Cortex of kidney (tissue), 1 donor: ENCODE measurements at places on chromosomes 11 and 22.

DNA sequence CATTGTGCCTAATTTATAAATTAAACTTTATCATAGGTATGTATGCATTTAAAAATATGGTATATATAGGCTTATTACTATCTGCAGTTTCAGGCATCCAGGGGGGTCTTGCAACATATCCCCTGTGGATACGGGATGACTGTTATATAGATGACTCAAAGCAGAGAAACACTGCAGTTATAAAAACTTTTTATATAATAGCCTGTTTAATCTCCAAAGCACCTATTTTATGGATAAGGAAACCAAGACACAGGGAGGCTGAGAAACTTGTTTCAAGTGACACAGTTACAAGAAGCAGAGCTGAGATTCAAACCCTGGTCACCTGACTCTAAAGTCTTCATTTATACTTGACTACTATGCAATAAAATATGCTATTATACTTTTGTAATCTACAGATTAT is 897.7 kb downstream of the KCNA4 start:
- no peak for DNase-seq

GRCh38 chr22:49081926-49082325 is 745.7 kb downstream of the BRD1 start:
- no peak for DNase-seq

GRCh38 chr11:61059260-61059752 is 43.0 kb upstream of the CD5 start:
- DNase-seq, result no peak

DNA sequence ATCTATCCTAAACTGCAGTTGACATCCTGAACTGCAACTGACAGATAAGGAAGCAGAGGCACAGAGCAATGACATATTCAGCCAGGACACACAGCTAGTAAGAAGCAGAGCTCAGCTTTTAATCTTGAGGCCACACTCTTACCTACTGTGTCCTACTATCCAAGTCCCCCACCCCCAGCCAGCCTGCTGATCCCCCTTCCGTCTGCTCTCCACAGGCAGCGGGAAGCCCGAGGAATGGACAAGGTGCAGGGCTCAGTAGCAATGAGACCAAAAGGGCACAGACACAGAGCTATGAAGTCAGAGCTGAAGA is 4.3 kb downstream of the POLR3H start:
- no peak for DNase-seq

DNA sequence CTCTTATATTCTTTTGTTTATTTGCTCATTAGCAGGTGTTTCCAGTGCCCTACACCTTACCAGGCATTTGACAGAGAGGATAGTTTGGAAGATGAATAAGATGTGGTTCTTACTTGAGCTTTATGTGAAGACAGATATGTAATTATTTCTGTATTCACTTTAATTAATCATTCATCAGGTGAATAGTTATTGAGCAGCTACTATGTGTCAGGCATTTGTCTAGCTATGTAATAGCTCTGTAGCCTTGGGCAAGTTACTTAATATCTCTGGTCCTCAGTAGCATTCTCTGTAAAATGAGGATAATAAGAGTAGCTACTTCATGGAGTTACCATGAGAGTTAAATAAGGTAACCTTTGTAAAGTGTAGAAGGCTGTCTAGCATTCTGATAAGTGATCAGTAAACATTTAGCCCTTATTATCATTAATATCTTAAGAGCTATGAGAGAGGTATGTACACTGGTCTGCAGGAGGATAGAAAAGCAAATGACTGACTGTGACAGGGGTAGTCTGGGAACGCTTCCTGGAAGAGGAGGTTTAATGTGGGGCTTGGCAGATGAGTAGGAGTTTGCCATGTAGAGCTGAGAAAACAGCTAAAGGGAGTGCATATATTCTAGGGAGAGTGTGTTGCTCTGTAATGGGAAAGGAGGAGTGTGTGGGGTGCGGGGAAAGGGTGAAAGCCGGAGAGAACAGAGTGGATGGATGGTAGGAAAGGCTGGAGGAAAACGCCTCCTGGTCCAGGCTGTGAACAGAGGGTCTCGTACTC is 56.1 kb downstream of the MICAL2 start:
- no peak for DNase-seq

DNA sequence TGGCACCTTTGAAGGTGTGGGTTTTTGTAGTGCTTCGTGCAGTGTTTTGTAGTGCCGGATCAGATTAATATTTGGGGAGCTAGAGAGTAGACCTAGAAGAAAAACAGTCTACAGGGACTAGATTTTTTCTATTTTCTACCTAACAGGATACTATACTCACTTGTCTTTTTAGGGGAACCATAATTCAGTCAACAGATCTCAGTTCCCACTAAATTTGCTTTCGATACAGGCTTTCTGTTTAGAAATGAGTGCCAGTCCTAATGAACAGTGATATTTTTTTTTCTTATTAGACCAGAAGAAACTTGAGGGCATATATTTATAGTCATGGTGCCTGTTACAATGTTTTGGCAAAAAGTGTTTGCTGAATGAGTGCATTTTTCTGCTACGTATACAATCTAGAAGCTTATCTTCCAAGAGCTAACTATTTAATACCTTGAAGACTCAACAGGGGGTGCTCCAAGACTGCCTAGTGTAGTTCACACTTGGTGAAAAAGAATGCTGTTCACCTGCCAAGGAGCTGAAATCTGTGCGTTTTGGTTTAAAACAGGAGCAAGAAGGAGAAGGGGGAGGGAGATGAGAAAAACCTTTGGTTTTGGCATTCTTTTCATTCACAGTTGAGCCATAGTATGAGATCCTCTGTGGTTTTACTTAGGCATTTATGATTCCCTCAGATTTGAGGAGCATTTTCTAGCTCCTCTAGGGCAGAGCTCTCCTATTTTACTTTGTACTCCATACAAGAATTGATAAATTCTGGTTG is 44.9 kb upstream of the VSTM5 start:
- DNase-seq, result no peak

- no peak for DNase-seq
These were observed 442.2 kb downstream of the BUD13 start for GRCh38 chr11:116330439-116331185.

- no peak for DNase-seq
These were observed 12.6 kb upstream of the VSIG10L2 start for GRCh38 chr11:125933030-125933813.

- DNase-seq, result no peak
These were observed at the start of gene TPH1 for GRCh38 chr11:18046116-18046777. TPH1 (minus strand) TSS chr11:18046269; CDS start chr11:18040762, 5,507 bp downstream.

- DNase-seq, result no peak
These were observed 16.6 kb upstream of the MOB2 start for GRCh38 chr11:1502954-1503707.

DNA sequence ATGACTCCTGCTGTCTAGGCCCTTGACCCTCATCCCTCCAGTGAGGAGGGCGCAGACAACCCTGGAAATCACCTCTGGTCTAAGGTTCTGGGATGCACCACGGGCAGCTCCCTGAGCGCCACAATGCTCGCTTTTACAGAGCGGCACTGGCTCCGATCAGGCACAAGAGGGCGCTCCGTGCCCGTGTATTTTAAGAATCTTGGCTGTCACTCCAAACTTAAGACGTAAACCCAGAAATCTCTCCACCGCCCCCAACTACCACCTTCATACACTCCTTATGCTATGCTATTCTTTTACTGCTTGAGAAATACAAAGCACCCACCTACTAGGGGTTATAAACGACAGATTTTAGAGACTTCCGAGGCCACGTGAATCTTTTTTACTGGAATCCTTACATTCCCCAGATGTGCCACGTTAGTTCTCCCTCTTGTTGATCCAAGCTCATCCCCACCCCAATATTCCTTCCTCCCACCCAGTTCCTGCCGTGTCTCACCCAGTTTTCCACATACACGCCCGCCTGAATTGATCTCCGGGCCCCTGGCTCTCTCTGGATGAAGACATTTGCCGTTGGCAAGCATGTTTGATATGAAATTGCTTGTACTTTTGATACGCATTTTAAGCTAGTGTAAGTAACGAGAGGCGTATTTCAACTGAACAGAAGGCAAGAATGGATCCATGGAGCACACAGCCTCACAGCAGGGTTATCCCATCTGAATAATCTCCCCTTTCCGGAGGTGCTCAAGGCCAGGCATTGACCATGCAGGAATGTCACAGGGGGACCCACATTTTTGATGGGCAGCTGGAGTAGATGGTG is 453.5 kb downstream of the OPCML start:
- no peak for DNase-seq

DNA sequence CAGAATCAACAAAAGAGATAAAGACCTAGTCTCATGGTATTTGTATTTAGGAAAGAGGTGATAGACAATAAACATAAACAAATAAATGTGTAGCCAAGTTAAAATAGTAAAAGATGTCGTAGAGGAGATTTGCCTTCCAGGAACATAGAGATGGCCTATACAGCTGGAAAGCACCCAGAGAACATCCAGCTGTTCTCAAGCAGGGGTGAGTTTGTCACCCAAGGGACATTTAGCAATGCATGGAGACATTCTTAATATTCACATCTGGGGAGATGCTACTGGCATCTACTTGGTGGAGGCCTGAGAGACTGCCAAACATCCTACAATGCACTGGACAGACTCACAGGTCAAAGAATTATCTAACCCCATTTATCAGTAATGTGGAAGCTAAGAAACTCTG is 88.3 kb downstream of the C11orf87 start:
- no peak for DNase-seq

GRCh38 chr11:74023276-74023675 is 14.4 kb upstream of the UCP3 start:
- no peak for DNase-seq

DNA sequence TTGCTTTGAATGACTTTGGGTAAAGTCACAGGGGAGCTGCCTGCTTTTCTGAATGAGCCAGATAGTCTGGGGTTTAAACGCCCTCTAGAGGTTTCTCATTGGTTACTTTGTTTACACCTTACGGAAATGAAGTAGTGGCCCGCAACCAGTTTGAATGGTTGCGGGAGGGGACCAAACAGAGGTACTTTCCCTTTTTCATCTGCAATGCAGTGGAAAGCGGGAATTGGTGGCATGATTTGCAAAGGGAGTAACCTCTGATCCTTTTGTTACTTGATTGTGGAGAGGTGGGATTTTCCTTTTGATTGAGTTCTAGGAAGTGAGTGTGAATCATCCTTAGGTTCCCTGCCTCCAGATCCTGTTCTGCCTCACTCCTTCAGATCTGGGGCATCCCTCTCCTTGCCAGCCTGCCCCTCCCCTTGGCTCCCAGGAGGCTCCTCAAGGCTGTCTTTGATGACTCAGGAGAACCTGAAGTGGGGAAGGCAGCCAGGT is 15.9 kb upstream of the GLYATL1 start:
- DNase-seq, result no peak

GRCh38 chr11:131486100-131486499 is 115.7 kb downstream of the NTM start:
- no peak for DNase-seq

DNA sequence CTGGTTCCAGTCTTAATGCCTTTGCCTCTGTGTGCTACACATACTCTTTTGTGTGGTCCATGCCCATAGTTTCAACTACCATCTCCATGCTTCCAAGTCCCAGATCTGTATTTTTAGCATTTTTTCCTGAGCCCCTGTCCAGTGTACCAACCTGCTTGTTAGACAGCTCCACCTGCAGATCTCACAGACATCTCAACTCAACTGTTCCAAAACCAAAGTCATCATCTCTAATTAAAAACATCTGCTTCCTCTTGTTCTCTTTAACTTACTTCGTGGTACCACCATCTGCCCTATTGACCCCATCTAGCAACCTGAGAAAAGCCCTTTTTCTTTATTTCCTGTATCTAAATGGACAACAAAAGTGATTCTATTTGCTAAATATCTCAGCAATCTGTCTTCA is 8.6 kb upstream of the KMT2A start:
- no peak for DNase-seq

GRCh38 chr11:130112071-130112830 is 42.6 kb downstream of the APLP2 start:
- no peak for DNase-seq

DNA sequence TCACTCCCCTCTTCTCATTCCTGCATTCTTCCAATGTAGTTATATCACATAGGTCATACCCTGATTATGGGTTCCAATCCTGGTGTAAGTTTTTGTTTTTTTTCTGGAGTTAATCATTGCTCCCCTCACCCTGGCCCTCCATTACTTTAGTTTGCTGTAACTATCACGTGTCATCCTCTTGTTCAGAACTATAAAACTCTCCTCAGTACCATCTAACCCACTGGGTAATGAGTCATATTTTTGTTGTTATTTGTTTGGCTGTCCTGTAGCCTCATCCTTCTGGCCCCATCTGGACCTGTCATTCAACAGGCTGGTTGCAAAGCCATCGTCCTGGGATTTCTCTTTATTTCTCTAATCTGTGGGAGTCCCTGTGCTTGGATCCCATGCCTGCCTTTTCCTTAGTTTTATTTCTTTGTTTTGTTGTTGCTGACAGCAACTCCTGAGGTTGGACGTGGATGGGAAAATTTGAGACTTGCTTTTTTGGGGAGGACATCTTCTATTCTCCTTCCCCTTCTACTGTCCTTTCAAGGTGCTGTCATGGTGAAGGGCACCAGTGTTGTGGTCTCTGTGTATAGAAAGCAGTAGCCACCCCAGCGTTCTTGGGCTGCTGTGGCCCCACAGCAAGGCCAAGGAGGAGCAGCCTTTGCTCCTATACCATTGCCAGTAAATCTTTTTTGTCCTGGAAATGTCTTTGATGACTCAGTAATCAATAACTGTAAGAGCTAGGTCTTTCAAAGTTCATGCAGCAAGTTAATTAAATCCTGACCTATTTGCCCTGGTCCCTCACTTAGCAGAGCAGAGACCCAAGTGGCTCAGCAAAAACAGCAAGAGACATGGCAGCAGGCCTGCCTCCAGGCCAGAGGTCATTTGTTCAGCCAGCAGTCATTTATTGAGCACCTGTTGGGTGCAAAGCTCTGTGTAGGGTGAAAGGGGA is 82.5 kb downstream of the C22orf31 start:
- no peak for DNase-seq

DNA sequence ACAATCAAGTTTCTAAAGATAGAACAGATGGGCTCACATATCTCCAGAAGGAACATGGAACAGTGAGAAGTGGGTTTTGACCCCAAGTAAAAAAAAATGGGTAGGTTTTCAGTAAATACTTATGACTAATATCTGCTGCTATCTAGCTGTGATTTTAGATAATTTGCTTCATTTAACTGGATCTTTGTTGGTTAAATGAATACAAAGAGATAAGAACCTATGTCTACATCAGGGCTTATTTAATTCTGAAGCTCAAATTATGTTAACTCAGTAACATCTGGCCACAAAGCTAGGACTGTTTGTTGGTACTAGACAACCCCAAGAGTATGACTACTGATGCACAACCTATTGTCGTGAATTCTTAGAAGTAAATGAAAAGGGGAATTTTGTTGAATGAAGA is 144.4 kb upstream of the SESN3 start:
- no peak for DNase-seq

DNA sequence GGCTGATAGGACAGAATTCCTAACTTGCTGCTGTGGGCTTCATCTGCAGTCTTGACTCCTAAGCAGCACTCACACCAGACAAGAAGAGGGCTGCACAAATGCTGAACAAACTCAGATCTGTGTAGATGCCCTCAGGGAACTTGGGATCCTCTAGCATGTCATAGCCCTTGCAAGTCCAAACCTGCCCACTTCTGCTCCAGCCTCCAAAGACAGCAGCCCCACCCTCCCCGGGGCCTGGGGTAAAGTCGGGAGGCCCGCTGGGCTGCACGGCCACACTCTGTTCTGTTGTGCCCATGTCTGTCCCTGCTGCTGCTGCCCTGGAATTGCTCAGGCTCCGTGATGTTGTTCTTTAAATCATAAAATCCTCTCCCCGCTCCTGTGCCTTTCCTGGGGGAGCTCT is 28.3 kb downstream of the DRD2 start:
- no peak for DNase-seq

- no peak for DNase-seq
These were observed 101.8 kb downstream of the FAM168A start for GRCh38 chr11:73496134-73496533.
